Left renal pelvis (tissue), 4 donors: ENCODE measurements at places on chromosomes 1 and 21. TPM values are rescaled to one million over a fixed set of nuclear protein-coding genes. Genes with fewer than 3 reads are reported as not detected.

OR2M3 gene
- 0.04 TPM for polyA plus RNA-seq

DNA sequence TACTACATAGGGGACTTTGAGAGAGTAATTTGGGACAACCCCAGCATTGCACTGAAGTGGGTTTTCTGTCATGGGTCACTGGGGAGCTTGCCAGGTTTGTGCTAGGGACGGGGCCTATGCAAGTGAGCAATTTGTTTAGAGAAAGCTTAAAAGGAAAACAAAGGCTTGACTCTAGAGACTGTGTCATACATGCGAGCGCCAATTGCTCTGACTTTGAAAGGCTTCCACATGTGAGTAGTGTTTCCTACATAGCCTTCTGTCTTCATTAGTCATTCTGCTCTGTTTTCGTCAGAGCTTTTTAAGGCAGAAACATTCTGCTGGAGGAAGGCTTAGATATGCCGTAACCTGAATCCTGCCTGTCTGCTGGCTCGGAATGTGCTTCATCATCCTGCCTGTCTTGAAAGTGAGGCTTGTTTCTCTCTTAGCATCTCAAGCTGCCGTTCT, 28.4 kb downstream of the TRIM45 start:
- DNase-seq, result peak; percentile 39

- no peak for DNase-seq
Observed at GRCh38 chr21:42550817-42551216, 37.2 kb downstream of the SLC37A1 start.

DNA sequence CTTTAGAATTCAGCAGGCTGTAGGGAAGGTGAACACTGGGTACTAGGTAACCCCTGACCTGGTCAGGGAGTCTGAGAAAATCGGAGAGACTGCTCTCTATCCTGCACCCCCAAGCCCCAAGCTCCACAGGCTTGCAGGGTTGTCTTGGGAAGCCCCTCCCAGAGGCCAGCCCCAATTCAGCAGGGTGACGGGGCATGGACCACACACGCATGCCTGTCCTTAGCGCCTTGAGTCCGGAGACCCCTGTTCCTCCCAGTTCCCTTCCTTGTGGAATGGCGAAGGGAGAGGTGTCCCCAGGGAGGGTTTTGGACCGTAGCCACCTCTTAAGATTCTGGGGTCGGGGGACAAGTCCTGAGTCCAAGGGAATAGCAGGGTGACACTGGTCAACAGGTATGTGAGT, 116.1 kb downstream of the HLCS start:
- no peak for DNase-seq

DNA sequence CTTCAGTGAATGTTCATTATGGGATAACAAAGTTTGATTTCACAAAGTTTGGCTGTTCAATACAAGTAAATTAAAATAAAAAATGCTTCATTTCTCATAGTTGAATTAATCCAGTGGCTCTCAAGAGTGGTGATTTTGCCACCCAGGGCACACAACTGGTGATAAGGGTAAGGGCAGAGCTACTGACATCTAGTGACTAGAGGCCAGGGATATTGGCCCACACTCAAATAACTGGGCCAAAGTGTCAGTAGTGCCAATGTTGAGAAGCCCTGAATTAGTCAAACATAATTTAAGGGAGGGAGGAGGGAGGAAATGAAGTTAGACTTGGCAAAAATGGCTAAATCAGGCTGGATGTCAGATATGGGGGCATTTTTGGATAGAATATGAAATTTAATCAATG, 880.5 kb upstream of the ADGRL4 start:
- no peak for DNase-seq

GRCh38 chr1:67019600-67020136, 34.3 kb downstream of the SLC35D1 start:
- DNase-seq, result no peak

GRCh38 chr1:78383923-78384322, 106.9 kb upstream of the PTGFR start:
- DNase-seq, result no peak

- no peak for DNase-seq
Observed at GRCh38 chr1:224592636-224593582, 23.2 kb upstream of the CNIH3 start.

DNA sequence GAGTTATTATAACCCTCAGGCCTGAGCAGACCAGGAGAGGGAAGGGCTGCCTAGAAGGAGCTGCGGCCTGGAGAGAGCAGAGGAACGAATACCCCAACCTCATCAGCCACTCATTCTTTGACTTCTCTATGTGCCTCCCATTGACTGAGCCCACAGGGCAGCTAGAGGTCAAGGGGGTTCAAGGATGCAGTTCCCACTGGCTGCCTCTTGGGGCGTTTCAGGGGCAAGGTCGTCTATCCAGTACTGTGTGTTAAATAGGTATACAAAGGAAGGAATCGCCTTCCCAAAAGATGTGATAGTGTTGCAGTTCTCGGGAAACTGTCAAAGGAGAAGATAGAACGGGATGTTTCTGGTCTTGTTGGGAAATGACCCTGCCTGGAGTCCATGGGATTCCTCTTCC, 250.6 kb downstream of the PRDM2 start:
- no peak for DNase-seq

DNA sequence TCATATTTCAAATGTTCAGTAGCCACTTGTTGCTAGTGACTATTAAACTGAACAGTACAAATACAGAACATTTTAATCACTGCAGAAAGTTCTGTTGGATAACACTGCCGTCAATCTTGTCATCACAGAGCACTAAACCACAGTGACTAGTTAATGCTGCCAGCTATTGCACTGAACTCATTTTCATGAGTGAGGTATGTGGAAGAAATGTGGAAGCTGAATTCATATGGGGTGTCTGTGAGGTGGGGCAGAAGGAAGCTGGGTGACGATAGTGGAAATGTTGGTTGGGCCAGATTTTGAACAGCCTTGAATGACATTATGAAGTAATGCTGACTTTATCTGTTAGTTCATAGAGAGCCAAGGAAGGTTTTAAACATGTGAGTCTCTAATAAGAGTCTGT, 49.6 kb downstream of the OSBPL9 start:
- DNase-seq, result no peak

DNA sequence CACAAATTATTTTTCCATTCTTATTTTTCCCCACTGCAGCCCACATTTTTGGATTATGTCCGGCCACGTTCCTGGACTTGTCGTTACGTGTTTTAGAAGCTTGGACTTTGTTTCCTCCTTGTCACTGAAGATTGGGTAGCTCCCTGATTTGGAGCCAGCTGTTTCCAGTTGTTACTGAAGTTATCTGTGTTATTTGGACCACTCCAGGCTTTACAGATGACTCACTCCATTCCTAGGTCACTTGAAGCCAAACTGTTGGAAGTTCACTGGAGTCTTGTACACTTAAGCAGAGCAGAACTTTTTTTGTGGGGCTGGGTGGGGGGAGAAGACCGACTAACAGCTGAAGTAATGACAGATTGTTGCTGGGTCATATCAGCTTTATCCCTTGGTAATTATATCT, 12.2 kb upstream of the AXDND1 start:
- DNase-seq, result no peak
